Bone marrow (tissue), 2 donors: ENCODE measurements at places on chromosomes 7 and 10.

DNA sequence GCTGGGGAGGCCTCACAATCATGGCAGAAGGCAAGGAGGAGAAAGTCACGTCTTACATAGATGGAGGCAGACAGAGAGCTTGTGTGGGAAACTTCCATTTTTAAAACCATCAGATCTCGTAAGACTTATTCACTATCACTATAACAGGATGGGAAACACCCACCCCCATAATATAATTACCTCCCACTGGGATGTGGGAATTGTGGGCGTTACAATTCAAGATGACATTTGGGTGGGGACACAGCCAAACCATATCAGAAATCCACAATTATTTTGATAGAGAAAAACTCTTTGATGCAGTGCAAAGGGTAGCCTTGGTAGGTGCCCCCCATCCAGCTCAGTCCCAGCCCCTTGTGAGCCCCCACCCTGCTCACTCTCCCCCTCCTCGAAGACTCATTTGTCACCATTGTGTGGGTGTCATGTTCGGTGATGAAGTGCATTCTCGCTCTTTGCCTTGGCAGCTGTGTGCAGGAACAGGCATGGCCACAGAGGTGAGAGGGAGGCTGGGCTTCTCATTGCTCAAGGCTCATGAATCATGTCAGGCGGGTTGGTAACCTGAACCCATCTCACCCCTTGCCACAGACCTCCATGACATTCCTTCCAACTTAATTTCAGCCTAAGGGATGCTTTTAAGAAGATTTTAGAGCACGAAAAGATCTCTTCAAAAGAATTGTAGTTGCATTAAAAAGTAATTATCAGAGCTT is 75.9 kb downstream of the BUB3 start:
- DNase-seq: no peak

GRCh38 chr10:130923596-130923995 is 387.9 kb downstream of the TCERG1L start:
- DNase-seq: no peak

DNA sequence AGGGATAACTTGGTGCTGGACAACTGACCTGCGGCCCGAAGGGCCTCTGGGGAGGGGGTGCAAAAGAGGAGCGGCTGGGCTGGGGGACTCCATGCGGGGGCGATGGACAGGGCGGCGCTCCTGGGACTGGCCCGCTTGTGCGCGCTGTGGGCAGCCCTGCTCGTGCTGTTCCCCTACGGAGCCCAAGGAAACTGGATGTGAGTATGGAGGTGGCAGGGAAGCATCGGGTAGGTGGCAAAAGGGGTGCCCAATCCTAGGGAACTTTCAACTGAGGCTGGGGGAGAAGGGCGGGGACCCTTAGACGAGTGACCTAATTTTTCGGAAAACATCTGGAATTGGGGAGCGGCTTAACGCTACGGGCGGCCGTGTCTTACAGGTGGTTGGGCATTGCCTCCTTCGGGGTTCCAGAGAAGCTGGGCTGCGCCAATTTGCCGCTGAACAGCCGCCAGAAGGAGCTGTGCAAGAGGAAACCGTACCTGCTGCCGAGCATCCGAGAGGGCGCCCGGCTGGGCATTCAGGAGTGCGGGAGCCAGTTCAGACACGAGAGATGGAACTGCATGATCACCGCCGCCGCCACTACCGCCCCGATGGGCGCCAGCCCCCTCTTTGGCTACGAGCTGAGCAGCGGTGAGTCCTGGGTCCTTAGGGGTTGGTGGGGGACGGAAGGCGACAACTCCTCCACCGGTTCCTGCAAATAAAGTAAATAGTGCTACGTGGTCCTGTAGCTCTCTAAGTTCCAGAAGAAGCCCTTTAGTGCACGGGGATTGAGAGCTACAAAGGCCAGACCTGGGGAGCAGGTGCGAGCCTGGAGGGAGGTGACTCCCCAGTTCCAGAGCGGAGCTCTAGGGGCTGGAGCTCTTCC is 622 bp downstream of the WNT16 start:
- DNase-seq: no peak

DNA sequence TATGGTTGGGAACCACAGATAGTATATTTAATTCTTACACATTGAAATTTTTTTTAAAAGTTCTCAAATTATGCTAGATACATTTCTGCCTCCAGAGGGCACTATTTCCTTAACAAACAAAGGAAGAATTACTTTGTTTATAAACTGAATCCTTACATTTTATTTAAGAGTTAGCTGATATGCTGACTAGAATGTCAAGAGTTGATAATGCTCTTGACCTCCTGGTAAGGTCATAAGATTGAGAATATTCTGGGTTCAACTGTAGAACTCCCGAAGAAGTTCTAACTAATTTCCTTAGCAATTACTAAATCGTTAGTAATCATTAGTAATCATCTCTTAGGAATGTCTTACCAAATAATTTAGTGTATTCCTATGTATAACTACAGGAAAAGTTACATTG is 95.3 kb upstream of the CYP26C1 start:
- DNase-seq: no peak

- DNase-seq: no peak
These were observed 160.7 kb upstream of the PCBD1 start for GRCh38 chr10:71048971-71049615.

GRCh38 chr7:158695726-158696452 is 8.7 kb downstream of the NCAPG2 start:
- DNase-seq: peak; percentile 91

DNA sequence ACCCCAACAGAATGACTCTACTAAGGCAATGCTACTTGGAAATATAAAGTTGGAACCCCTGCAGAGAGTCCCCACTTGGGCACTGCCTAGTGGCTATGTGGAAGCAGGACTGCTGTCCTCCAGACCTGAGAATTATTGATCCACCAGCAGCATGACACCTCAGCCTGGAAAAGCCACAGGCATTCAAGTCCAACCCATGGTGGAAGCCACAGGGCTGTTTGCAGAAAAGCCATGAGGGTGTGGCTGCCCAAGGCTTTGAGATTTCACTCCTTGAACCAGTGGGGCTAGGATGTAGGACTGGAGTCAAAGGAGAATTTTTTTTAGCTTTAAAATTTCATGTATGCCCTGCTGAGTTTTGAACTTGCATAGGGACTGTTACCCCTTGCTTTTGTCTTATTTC is 13.6 kb upstream of the GHRHR start:
- DNase-seq: no peak

DNA sequence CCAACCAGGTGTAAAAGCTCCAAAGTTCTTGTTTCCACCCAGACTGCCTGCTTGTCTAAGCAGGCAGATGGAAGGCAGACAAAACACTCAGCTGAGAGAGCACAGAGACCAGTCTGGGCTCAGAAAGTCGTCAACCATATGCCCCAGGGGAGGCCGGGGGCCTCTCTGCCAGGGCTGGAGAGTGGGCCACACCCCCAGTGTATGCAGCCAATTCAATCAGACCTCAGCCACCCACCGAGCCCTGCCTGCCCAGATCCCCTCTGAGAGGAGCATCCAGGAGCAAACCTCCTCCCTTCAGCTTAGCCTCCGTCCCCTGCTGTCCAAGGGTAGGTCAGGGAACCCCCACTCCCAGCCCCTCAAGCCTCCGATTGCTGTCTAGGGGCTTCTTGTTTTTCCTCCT is 196.3 kb downstream of the LSM5 start:
- DNase-seq: no peak

DNA sequence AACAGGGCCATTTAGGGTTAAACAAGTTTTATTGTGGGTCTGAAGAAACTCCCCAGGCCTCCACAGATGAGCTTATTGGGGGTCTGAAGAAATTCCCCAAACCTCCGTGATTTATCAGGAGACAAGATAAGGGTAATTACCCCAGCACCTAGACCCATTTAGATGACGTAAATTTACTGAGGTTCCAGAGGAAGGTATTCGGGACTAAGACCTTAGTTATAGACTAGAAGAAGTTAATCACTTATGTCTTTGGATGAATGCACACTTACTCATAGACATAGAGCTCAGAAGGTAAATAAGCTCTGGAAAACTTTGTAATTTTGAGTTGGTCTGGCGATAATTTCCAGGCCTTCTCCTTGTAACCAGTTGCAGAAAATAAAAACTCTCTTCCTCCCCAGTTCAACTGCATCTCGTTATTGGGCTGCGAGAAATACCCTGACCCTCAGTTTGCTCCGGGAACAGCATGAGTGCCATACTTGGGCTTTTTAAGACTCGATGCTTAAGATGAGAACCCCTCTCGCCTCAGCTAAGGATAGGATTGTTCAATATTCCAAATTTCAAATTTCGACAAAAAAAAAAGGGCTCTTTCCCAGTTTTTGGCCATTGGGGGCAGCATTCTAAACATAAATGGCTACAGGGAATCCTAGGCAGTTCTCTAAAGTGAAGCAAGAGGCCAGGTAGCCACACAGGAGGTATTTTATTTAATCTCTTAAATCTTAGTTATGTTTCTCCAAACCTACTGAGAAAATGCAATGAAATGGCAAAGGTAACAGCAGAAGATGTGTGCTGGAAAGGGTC is 74.7 kb upstream of the PFKP start:
- no peak for DNase-seq

- DNase-seq: no peak
These were observed 368.4 kb upstream of the ZMIZ1 start for GRCh38 chr10:78700413-78700812.

DNA sequence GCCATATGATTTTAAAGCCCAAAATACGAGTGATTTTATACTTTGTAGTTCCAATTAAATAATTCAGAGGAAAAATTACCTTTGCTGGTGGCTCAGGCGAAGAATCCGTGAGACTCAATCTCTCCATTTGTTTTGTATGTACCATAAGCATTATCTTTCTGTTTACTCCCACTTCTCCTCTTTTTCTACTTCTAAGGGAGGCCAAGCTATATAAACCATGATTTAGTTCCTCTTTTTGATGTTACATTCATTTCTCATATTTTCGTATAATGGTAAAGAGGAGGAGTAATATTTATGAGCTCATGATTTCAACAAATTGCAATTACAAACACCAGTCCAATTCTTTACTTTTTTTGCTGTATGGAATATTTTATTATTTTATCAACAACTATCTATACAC is 50.6 kb upstream of the TES start:
- DNase-seq: no peak

DNA sequence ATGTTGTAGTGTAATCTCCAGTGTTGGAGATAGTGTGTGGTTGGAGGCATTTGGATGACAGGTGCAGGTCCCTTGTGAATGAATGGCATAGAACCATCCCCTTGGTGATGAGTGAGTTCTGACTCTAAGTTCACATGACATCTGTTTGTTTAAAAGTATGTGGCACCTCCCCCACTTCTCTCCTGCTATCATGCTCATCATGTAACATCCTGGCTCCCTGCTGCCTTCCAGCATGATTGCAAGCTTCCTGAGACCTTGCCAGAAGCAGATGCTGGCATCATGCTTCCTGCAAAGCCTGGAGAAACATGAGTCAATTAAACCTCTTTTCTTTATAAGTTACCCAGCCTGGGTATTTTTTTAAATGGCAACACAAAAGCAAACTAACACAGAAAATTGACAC is 499.0 kb upstream of the SEMA3D start:
- DNase-seq: no peak

DNA sequence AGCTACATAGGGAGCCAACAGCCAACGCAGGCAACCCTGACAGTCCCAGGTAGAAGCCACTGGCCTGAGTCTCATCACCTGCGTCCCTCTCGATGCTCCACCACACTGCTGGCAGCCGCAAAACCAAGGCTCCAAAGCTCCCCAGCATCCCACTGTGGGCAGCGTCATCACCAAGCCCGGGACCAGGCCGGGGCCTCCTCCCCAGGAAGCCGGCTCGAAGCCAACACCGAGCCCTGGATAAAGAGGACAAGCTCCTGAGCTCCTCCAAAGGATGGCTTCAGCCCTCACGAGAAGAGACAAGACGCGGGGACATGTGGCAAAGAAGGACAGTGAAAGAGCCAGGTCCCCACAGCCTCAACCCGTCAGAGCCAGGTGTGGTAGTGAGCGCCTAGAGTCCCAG is 23.9 kb downstream of the PARD3 start:
- DNase-seq: no peak

GRCh38 chr7:129334473-129334872 is 99.8 kb upstream of the STRIP2 start:
- DNase-seq: no peak

GRCh38 chr7:45278763-45279398 is 121.3 kb downstream of the RAMP3 start:
- no peak for DNase-seq

DNA sequence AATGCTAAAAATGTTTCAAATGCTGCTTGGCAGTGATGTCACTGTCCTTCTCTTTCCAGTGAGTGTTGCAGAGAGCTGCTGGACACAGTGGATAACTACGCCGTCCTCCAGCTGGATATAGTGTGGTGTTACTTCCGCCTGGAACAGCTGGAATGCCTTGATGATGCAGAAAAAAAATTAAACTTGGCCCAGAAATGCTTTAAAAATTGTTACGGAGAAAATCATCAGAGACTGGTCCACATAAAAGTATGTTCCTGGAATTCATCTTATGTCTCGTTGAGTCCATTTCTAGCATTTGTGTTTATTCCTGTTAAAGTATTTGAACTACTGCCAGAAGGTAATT is 25.2 kb downstream of the NUB1 start:
- no peak for DNase-seq

- DNase-seq: no peak
These were observed 630.0 kb upstream of the FOXK1 start for GRCh38 chr7:4052130-4052529.

- DNase-seq: no peak
These were observed 32.5 kb downstream of the ERLIN1 start for GRCh38 chr10:100153239-100153825.

GRCh38 chr10:101290881-101291280 is 61.6 kb upstream of the LBX1 start:
- DNase-seq: no peak

- no peak for DNase-seq
These were observed 49.1 kb downstream of the RAB11FIP2 start for GRCh38 chr10:117997673-117998072.

GRCh38 chr7:73565675-73566340 is 8.3 kb upstream of the BCL7B start:
- peak; percentile 33 for DNase-seq

GRCh38 chr7:155506854-155507337 is 39.5 kb downstream of the CNPY1 start:
- DNase-seq: no peak

- no peak for DNase-seq
These were observed 18.5 kb downstream of the SRI start for GRCh38 chr7:88201305-88201704.

DNA sequence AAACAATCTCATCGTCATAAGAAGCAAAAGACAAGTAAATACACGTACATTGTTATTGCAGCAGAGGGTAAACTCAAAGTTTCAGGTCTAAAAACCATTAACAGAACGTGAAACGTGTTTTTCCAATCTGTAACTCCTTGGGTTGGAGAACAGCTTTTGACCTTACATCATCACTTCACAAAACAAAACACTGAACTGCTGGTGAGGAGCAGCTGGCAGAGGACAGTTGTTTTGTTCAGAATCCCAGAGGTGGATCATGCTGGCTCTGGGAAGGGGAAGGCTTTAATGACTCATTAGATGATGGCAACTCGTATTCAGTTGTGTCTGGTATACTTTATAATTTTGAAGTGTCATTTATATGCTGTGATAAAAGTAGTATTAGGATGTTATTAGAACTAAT is 923.0 kb upstream of the CELF2 start:
- no peak for DNase-seq
